ENCODE measurements at places on chromosomes 4 and X.
A peak's percentile ranks its signal among the peaks of the same experiment; 100 is the strongest.

GRCh38 chrX:95435198-95435597 is 1249.4 kb upstream of the DIAPH2 start:
- DNase-seq: no peak

DNA sequence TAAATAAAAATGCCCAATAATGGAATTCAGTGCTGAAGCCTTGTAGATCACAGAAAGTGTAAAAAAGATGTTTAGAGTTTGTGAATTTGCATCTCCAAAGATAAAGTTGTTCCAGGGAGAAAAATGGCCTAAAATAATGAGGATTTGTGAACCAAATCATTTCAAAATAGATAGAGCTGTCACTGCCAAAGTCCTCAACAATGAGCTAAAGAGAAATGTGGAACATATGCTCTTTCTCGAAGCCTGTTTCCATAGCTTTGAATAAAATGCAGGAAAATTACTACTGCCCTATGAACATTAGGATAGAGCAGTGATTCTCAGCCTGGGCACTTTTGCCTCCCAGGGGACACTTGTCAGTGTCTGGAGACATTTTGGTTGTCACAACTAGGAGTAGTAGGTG is 3.4 kb upstream of the AP1S2 start:
- DNase-seq: no peak

DNA sequence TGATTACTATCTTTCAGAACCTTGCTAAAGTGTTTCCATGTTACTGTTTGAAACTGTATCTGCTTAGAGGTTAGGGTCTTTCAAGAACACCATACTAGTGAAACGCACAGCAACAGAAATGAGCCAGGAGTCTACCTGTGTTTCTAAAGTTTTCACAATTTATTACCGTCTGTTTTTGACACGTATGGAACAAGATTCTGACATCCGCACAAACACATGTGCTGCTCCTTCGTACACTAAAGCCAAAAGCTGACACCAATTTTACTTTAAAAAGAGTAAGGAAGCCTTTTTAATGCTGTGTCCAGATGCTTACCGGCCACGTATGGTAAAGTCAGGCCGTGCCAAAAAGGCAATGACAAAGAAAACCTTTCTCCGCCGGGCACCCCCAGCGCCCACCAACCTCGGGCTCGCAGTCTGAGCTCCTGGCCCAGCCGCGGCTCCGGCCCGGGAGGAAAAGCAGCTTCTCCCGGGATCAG is 532 bp downstream of the RPS4X start:
- no peak for DNase-seq

GRCh38 chr4:98430708-98431403 is 169.7 kb downstream of the RAP1GDS1 start:
- DNase-seq: no peak

DNA sequence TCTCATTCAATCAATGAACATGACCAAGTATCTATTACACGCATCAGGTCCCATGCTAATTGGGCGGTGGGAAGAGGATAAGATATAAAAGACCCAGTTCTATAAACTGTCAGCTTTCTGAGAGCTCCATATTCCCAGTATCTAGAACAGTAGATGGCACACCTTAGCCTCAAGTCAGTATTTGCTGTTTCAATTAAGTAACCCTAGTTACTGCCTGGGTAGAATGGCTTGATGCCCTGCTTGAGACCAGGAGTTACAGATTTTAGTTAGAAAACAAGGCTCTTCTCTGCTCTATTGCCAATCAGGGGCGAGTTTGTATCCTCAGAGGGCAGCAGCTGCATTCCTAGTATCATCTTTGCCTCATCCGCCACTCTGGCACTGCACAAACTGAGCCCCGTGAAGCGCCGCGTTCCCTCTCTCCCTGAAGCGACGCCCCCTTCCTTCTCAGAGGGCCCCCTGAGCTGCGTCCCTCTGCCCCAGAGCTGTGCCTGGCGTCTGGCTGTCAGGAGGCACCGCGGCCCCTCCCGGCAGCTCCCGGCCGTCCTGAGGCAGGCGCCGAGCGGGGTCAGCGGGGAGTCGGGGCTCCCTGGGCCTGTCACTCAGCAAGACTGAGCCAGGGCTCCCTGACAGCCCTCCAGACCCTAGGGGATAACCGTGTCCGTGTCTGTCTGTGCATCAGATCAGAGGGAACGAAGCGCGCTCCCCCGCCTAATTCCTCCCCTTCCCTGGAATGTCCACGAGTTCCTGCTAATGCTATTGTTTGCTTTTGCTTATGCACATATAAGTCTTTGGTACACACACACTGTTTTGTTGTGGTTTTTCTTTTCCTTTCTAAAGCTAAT is 212.4 kb upstream of the TTC29 start:
- no peak for DNase-seq

GRCh38 chr4:188201851-188202250 is 62.6 kb downstream of the TRIML1 start:
- DNase-seq: no peak

GRCh38 chrX:153692611-153693156 is 5.0 kb downstream of the SLC6A8 start:
- no peak for DNase-seq

DNA sequence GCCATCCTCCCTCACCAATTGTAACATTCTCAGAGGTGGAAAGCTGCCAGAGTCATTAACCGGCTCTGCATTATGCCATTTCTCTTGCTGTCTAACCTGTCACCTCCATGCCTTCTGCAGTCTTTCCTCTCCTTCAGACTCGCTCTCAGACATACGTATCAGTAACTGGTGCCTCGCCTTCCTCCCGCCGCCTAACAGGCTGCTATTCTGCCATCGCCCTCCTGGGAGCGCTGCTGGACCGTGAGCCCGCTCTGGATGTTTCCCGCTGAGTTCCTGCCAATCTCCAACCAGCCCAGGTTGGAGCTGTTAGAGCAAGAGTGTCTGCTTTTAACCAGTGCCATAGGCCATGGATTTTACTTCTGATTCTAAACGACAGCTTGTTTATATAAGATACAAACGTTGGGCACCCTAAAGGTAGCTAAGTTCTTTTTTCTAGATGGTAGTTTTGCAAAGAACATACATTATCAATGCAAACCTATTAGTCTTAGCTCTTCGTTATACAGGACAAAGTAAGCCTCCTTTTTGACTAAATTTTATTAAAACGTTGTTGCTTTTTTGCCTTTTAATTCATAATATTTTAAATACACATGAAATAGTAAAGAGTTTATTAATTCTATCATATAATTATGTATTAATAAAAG is 59.5 kb upstream of the NEIL3 start:
- DNase-seq: peak; percentile 23

- DNase-seq: no peak
Measured at GRCh38 chrX:120242813-120243212, 7.8 kb upstream of the ZBTB33 start.

DNA sequence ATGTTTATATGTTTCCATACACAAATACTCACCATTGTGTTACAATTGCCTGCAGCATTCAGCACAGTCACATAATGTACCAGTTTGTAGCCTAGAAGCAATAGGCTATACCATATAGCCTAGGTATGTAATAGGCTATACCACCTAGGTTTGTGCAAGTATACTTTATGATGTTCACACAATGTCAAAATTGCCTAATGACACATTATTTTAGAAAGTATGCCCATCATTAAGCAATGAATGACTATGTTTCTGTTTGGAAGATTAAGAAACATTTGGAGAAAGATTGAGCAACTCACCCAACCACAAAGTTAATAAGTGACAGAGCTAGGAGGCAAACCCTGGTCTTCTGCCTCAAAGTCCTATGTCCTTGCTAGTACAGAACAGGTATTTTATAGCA is 96.8 kb upstream of the GRIA3 start:
- DNase-seq: no peak

DNA sequence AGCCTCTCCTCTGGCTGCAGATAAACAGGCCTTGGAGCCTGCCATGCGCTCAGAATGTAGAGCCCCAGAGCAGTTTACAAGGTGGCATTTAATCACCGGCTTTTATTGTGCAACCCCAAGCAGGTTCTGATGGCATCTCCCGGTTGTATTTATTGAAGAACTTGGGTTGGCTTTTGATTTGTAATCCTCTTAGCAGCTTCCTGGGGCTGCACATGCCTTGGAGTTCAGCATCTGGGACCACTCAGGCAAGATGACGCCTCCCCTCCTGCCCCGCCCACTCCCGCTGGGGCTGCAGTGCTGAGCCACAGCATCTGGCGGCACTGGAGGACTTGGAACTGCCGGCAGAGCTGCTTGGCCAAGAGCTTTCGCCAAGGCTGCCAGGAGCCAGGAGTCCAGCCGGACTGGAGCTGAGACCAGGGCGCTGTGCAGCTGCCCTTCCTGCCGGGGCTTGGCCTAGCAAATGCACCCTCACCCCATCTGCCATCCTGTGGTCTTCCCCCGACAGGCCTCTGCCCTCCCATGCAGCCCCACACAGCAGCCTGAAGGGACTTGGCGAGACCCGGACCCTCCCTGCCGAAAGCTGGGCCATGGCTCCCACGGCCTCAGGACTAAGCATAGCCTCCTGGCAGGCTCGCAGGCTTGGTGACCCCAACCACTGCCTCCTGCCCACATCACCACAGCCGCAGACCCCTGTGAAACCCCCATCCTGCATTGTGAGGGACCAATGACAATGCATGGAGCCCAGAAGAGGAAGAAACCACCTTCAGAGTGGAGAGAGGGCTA is 5.4 kb downstream of the HTRA3 start:
- DNase-seq: no peak

DNA sequence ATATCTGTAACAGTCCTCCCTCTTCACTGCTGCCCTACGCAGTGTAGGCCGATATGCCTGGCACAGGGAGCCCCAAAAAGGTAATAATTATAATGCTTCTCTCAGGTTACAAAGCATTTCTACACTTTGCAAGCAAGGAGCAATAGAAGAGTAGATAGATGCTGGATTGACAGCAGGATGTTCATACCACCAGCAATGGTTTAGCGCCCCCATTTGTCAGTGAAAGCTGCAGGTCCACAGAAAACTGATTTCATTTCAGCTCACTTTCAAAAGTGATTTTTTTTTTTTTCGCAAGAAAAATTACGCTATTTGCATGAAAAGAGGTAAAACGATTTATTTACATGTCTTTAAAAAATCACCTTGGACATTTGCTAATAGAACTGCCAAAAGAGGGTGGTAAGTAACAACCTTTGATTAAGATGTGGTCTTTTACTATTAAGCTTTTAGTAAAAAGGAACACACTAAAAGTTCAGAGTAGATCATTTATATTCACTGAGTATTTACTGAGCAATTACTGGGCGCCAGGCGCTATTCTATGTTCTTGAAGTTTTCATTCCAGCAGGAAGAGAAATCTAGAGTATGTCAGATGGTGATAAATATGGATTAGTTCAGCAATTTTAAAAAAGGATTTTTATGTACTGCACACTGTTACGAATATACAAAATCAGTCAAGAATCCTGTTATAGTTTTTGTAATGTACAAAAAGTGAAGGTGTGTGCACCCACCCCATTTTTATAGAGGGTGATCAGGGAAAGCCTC is 34.4 kb downstream of the HPF1 start:
- no peak for DNase-seq

DNA sequence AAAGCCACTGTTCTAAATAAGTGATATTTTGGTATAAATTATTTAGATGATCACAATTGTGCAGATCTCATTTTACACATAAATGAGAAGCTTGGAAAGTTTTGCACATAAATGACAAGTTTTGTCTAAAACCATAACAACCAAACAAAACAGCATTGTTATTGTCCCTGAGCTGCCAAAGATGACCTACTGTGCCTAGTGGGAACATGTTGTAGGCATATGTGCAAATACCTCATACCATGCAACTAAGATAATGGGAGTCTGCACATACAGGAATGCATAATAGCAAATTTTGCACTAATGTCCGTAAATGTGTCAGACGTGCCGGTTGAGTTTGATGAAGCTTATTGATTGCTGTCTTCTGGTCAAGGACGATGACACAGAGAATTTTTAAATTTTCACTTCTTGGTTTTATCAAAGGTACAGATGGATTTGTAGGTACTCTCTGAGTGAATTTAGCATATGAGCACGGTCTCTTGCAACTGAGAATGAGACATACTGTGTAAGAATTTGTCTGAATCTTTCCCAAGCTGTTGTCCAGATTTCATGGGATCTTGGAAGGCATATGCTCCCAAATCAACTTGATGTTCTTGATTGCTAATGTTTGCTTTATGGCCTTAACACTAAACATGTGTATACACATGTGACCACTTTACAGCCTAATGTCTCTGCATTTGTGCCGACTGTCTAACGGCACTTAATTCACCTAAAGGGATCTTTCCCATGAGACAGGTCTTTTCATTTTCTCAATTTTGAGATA is 1133.5 kb downstream of the FAT4 start:
- DNase-seq: no peak

DNA sequence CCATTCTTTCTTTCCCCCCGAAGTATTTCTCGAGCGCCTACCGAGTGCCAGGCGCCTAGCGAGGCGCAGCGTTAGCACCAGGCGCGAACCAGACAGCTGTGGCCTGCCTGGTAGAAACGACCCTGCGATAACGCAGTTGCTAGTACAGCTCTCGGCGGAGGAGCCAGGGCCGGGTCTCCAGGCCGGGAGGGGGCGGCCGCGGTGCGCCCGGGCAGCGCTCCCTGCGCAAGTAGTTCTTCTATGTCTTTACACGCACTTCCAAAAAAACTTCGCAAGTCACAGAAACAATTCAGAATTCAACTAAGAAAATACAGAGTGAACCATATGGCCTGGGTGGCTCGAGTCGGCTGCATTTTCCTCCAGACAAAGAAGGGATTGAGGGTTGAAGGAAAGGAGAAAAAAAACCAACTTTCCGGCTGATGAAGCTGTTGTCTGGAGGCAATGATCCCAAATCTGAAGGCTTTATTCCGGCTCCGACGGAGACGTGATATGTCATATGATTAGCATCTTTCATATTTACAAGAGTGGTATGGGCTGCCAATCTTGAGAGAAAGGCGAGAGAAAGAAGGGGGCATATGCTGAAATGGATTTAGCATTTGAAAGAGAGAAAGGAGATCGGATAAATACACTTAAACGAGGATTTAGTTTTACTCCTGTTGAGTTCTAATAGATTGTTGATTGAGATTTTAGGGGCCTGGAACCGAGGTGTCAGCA is 7.2 kb upstream of the NEUROG2 start:
- no peak for DNase-seq

DNA sequence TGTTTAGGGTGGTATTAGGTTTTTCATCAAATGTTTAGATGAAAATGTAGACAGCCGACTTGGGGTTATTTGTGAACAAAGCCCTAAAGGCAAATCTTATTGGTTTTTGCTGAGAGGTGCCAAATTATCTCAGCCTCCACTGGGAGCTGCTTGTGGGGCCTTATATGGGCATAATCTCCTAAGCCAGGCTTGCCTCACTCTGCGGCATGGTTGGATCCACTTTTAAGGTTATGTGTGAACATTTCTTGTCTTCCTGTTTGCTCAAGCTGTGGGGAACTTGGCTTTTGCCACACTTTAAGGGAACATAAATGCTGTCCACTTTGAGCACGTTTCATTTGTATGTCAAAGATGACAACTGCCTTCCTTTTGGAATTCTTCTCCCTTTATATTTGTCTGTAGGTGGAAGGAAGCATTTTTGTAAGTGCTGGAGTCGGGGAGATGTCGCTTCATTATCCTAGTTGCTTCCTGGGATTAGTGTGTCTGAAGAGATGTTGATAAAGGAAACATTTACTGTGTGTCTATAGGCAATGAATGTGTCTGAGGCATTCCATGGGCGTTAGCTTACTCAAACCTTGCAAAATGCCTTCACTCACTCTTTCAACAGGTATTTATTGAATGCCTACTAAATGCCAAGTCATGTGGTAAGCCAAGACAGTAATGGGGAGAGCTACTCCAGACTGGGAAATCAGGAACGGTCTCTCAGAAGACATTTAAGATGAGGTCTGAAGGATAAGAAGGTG is 78.3 kb downstream of the SLC9A6 start:
- no peak for DNase-seq

- DNase-seq: peak; percentile 89
Measured at GRCh38 chrX:154478728-154479622, at the start of gene LAGE3. TSS of gene LAGE3 (minus strand) at chrX:154479281. CDS start at chrX:154478915, 366 bp downstream.

Measured in stimulated activated CD8-positive, alpha-beta memory T cell treated with anti-CD3 and anti-CD28 coated beads, Interleukin-7, amount 100 ng/mL, for 1 hour (primary cell).